Mucosa of descending colon (tissue), 3 donors: ENCODE measurements at places on chromosomes 4 and X. TPM values are rescaled to one million over a fixed set of nuclear protein-coding genes. Genes with fewer than 3 reads are reported as not detected.

The ADH1B gene
- total RNA-seq = 447 TPM

The DOCK11 gene
- 31.6 TPM for total RNA-seq

The ZAR1 gene
- total RNA-seq = not detected

The COL4A6 gene
- 0.81 TPM for total RNA-seq

The CENPE gene
- 9.3 TPM for total RNA-seq

The MAGEA10 gene
- not detected for total RNA-seq

The MID1 gene
- total RNA-seq = 48.4 TPM

The NUP54 gene
- total RNA-seq = 40.3 TPM

The SMAD1 gene
- total RNA-seq = 34.9 TPM

The RPA4 gene
- 2.3 TPM for total RNA-seq

The WDR17 gene
- total RNA-seq = 4.9 TPM

The EMCN gene
- total RNA-seq = 4.5 TPM

The H2BW1 gene
- not detected for total RNA-seq

The EFHC2 gene
- total RNA-seq = 1.9 TPM

The TMEM35A gene
- total RNA-seq = 1.4 TPM

The TMPRSS11F gene
- total RNA-seq = not detected

The VCX gene
- total RNA-seq = not detected

The GYPB gene
- not detected for total RNA-seq

The ITIH6 gene
- total RNA-seq = not detected

The MMRN1 gene
- 8.8 TPM for total RNA-seq

The CTAG2 gene
- not detected for total RNA-seq

The UPF3B gene
- 11.1 TPM for total RNA-seq

The RPGR gene
- total RNA-seq = 13.5 TPM

The RASSF6 gene
- total RNA-seq = 41.1 TPM

The KLB gene
- 0.44 TPM for total RNA-seq

The CDKL2 gene
- total RNA-seq = 1.6 TPM

The UGT2B11 gene
- total RNA-seq = 0.13 TPM
